CD4-positive, alpha-beta T cell treated with Interleukin-12 subunit alpha and Interleukin-12 subunit beta, for 1 hour (primary cell): ENCODE measurements at places on chromosomes 1 and 21.
A peak's percentile ranks its signal among the peaks of the same experiment; 100 is the strongest.

DNA sequence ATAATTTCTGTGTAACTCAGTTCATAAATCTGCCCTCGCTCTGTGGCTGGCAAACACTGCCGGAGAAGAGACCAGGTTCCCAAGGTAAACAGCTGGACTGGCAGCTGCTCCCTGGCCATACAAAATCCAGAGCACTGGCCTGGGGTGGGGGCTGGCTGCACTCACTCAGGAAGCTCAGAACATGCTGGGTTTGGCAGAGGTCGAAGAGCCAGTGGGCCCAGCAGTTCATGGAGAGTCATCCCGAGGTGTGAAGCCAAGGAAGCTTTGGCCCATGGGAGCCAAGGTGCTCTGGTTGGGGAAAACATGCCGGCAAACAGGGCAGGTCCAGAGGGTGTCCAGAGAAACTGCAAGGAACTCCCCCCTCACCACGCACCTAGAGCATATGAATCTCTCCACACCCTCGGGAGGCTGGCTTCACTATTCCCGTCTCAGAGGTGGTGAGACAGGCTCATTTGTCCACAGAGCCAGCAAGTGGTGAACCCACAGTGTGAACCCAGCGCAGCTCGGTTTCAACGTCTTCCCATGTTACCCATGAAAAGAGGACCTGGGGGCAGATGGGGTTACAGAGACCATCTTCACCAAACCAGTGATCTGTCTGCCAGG lies 102.4 kb downstream of the DMRTB1 start:
- no peak for DNase-seq

DNA sequence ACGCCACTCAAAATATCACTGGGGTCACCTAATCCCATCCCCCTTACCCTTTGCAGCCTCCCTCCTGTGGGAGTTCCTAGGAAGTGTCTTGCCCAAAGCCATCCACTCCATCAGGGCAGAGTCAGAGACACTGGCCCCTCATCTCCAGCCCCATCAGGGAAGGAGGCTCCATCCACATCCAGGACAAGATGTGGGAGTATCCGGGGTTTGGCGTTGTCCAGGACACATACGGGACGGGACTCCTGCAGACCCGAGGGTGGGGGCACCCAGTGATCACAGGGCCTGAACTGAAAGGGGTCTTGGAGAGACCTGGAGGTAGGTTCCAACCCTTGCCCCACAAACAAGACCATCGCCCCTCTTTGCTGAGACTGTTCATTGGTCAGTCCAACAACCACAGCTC lies 348.2 kb downstream of the MATN1 start:
- DNase-seq = no peak

- DNase-seq = no peak
Observed at GRCh38 chr1:93007941-93008577, 46.8 kb upstream of the DIPK1A start.

GRCh38 chr1:6962478-6962995 lies 177.3 kb downstream of the CAMTA1 start:
- DNase-seq = peak; percentile 27

DNA sequence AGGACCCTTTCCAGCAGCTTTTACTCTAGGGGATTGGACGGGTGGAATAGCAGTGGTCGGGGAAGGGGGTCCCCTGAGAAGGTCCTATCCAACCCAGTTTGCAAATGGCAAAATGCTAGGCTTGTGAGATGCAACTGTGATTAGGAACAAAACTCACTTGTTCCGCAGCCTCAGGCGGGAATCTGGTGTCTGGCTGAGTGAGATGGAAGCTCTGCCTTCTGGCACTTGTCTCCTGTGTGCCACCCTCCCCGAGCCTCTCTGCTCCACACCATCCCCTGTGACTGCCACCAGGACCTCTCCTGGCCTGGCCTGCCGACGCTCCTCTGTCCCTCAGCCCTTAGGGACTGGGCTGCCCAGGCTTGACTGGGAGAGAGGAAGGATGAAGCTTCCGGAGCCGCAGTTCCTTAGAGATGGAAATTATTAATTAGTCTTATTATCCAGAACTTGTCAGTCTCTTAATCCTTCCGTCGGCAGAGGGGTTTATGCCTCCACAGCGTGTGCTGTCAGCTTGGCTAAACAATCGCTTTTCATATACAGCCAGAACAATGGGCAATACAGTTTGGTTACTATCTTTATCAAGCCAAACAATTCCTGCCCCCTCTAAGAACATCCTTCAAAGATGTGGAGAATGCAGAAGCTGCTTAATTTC lies 292.8 kb upstream of the VAMP3 start:
- DNase-seq = no peak

- DNase-seq = no peak
Observed at GRCh38 chr1:170296642-170297041, 150.9 kb downstream of the NTMT2 start.

- DNase-seq = no peak
Observed at GRCh38 chr1:89812992-89813391, 7.8 kb upstream of the LRRC8D start.

GRCh38 chr1:243416495-243416894 lies 160.7 kb downstream of the SDCCAG8 start:
- no peak for DNase-seq

DNA sequence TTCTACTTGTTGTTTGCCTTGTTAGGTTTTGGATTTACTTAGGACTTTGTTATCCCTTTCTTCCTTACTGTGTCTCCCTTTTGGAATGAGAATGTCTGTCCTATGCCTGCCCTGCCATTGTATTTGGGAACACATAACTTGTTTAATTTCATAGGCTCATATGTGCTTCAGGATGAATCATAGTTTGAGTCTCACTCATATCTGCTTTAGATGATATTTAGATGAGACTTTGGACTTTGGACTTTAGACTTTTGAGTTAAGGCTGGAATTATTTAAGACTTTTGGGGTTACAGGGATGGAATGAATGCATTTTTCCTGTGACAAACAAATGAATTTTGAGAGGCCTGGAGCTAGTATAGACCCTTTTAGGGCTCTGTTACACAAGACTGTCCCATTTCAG lies 33.4 kb downstream of the PSMG1 start:
- no peak for DNase-seq

DNA sequence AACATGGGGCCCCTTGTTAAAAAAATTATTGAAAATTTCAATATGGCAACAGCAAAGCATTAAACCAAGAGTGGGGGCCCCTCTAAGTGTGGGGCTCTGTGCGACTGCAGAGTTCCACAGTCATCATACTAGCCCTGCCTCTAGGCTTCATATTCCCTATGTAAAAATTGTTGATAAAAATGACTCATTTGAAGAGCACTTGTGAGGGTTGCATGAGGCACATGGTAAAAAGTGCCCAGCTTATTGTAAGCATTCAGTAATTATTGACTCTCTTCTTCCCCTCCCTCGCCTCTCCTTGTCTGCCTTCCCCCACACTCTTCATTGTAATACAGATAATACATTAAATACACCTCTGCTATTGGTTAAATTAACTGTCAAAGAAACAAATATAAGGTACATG lies 86.7 kb upstream of the PTBP2 start:
- no peak for DNase-seq

GRCh38 chr1:159122005-159122621 lies 45.5 kb upstream of the AIM2 start:
- DNase-seq = no peak

GRCh38 chr1:48472638-48473037 lies 634 bp upstream of the SPATA6 start:
- DNase-seq = no peak

GRCh38 chr1:102431253-102431652 lies 434.5 kb upstream of the OLFM3 start:
- DNase-seq = no peak

DNA sequence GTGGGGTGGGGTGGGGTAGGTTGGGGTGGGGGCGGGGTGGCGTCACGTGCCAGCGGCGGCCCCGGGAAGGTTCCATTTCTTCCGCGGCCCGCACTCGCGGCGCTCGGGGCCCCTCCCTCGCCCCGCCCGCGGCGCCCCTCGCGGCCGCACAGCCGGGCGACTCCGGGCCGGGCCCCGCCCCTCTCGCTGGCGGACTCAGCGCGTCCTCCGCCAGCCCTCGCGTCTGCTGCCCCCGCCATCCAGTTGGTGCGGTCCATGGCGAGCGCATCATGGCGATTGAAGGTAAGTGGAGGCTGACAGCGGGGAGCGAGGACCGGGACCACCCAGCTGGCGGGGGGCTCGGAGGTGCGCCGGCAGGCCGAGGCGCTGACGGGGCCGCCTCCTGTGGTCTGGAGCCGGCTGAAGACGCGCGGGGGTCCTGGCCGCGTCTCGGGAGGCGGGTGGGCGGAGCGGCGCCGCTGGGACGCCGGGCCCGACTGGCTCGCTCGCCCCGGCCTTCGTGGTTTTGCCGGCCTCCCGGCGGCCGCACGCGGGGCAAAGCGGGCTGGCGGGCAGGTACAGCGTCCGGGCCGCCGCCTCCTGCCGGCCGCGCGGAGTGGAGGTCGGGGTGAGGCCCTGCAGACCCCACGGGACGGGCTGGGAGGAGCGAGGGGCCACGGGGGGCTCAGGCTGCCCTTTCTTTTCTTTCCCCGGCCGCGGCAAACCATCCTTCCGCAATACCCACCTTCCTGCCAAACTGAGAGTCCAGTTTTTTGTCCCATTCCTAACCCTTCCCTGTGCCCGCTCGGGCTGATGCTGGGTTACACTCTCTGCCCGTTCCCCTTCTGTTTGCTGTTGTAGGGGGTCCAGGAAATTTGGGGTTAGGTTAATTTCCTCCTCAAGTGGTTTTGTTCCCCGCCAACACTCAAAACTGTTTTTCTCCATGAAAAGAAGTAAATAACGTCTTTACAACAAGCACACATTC lies at the start of gene SYT14:
Gene SYT14 (plus strand): TSS at position 222 of the 964 bp plus-strand sequence. CDS start 48 bp downstream, at position 270.
- no peak for DNase-seq

GRCh38 chr1:14955402-14955801 lies 198.1 kb upstream of the TMEM51 start:
- no peak for DNase-seq

- no peak for DNase-seq
Observed at GRCh38 chr1:214361636-214362035, 80.7 kb downstream of the SMYD2 start.

- no peak for DNase-seq
Observed at GRCh38 chr1:61334718-61335589, 252.6 kb downstream of the NFIA start.

- DNase-seq = no peak
Observed at GRCh38 chr1:109806733-109807400, 43.1 kb upstream of the EPS8L3 start.

- DNase-seq = no peak
Observed at GRCh38 chr21:24899138-24899537, 708.1 kb downstream of the MRPL39 start.
